Stimulated activated CD4-positive, alpha-beta T cell treated with anti-CD3 and anti-CD28 coated beads, TNF-alpha, amount 100 ng/mL, for 24 hours (primary cell): ENCODE measurements at places on chromosomes 3 and 15.

GRCh38 chr3:183862610-183863009 lies 22.1 kb downstream of the PARL start:
- no peak for DNase-seq

DNA sequence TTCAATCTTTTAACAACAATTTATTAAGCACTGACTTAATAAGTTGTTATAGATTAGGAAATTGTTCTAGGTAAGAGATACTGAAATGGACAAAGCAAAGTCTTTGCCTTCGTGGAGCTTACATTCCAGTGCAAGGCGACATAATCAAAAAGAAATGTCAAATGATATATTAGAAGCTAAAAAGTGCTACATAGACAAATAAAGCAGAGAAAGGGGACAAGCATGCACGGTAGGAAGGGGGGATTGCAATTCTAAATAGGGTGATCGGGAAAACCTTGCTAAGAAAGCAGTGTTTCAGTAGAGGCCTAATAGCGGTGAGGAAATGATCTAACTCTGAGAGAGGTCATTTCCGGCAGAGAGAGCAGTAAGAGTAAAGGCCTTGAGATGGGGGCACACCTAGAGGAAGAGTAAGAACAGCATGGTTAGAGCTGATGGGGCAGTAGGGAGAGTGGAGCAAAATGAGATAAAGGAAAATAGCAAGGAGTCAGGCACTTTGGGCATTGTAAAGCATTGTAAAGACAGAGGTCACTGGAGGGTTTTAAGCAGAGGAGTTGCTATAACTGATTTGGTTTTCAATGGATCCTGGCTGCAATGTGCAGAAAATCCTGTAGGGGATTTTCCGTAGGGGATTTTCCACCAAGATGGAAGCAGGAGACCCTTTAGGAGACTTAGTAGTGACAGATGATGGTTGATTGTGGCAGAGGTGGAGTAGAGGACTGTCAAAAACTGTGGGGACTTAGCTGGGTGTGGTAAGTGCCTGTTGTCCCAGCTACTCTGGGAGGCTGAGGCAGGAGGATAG lies 71.7 kb upstream of the CFAP20DC start:
- DNase-seq: no peak

GRCh38 chr3:153372326-153372725 lies 210.3 kb downstream of the RAP2B start:
- DNase-seq: no peak

GRCh38 chr3:42366550-42366949 lies 43.9 kb downstream of the LYZL4 start:
- no peak for DNase-seq

GRCh38 chr3:12440927-12441714 lies 43.2 kb upstream of the TSEN2 start:
- DNase-seq: no peak

- no peak for DNase-seq
These were observed 311.5 kb downstream of the TLE3 start for GRCh38 chr15:69786136-69786701.

DNA sequence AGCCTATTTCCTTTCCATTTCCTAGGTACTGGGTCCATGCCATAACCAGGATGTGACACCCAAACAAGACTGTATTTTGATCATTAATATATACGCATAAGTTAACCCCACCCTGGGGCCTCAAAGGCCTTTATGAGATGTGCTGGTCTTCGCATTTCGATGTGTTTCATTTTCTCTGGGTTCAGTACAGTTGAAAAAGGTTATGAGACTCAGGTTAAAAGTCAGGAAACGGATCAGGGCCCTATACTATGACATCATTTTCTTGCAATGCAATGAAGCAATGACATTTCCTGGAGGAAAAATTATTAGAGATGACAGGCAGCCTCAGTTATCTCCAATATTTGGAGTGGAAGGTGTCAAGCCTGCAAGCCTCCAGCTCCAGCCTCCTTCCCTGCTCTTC lies 31.7 kb downstream of the TMEM212 start:
- no peak for DNase-seq

DNA sequence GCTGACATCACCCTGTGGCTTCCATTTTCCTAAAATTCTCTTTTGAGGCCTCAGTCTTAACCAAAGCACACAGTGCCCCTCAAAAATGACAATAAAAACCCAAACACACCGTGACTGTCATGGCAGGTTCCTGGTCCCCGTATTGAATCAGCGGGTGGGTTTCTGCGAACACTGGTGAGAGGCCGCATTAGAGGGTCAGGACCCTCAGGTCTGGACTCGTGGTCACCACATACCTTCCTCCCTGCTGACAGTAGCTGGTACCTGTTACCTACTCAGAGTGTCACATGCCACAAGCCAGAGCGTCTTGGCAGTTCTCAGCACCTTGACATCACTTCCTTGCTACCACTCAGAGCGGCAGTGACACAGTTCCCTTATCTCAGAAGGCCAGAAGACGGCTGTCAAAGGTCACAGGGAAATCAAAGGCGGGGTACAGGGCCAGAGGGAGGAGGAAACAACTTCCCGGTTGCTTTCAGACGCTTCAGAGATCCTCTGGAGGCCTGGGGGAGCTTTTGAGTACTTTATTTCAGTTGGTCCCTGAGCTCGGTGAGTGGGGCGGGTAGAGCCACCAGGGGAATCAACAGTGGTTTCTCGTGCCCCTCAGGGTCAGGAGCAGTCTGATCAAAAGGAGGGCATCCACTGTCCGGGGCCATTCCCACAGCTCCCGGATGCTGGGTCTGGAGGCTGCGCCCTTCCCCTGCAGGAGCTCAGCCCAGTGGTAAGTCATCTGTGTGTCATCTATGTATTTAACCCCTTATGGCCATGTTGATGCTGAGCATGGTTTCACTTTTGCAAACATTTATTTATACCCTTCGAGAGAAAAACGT lies at the start of the genes CCR5AS and CCRL2:
Gene CCR5AS, minus strand, starts transcription at position 279 of the 824 bp plus-strand sequence.
Gene CCRL2, plus strand, starts transcription at position 472 of the 824 bp plus-strand sequence. CDS start 821 bp downstream, outside the sequence.
- DNase-seq: no peak

DNA sequence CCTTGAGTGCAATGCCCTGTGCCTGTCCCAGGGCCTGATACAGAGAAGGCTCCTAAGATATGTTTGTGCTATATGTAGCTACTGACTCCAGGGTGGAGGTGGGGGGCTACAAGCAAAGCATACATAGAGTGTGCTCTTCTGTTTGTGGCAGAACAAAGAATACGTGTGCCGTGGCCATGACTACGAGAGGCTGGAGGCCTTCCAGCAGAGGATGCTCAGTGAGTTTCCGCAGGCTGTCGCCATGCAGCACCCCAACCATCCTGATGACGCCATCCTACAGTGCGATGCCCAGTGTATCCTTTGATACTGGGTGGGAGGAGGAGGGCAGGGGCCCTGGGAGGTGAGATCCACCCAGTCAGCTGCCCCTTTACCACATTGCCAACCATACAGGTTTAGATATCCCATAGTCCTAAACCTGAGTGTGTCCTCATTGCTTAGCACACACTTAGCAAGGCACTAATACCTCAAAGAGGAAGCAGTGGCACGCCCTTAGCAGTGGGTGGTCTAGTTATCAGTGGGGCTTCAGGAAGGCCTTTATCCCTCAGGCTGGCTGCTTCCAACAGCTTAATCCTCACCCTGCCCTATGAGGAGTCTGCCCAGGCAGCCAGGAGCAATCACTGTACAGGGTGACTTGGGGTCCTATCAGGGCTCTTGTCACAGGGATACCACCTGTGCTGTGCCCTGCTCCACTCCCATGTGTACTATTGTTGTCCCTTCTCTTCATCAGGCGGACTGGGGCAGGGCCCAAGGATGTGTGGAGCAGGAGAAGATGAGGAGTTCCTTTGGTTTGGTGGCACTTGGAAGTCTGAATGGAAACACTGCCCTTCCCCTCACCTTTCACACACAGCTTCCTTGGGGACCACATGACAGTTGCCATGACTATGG lies 30.1 kb upstream of the MANF start:
- DNase-seq: no peak

DNA sequence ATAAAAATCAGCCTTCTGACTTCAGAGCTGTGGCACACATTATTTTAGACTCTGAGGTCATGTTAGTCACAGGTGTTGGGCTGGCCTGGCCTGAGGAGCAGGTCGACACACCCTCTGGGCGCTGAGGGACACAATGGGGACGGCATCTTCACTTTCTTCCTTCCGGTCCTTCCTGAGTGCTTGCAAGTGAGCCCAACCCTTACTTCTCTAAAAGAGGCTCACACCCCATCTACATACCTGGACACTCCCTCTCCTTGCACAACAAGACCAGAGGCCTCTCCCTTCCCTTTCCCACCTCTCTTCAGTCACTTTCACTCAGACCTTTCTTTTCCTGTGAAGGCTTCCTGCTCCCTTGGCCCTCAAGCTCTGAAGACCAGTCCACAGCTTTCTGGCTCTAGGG lies 85.4 kb downstream of the XXYLT1 start:
- no peak for DNase-seq

DNA sequence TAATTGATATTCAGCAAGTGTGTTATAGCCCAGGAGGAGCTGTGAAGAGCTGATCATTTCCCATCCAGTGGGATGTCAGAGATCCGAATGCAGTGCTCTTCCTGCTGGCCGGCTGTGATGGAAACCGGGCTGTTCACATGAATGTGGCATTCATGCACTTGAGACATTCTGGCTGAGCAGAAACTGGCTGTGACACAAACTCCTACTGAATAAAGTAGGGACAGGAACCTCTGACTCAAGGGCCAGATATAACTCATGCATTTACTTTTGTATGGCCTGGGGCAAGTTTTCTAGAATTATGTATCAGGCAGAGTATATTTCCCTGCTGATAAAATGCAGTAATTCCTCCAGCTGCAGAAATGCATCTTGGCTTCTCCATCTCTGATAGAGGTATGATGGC lies 83.4 kb upstream of the FAM3D start:
- no peak for DNase-seq

DNA sequence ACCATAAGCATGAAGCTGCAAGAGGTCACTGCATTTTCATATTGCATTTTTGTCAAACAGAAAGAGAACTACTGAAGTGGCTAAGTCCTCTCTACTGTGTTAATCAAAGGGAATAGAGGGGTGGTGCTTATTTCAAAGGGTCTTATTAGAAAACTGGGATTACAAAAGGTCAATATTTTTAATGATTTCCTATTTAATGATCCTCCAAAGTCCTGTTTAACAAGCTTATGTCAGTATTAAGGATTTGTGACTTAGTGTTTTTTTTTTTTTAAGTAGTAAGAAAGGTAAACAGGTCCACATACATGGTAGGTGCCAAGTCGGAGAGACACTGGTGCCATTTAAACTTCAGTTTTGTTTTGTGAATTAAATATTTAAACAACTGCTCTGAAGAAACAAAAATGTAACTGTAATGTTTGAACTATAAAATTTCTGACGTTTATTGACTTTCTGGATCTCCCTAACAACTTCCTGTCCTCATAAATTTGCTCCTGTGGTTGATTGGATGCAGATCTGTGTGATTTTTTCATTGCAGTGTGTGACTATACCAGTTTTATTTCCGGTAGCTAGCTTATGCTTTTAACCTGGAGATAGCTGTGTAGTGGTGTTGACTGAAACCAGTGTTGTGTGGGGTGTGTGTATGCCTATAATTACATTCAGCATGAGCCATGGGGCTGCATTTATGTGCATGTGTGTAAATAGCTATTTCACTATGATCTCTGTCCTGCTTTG lies 8.6 kb upstream of the CACNA1D start:
- DNase-seq: no peak

DNA sequence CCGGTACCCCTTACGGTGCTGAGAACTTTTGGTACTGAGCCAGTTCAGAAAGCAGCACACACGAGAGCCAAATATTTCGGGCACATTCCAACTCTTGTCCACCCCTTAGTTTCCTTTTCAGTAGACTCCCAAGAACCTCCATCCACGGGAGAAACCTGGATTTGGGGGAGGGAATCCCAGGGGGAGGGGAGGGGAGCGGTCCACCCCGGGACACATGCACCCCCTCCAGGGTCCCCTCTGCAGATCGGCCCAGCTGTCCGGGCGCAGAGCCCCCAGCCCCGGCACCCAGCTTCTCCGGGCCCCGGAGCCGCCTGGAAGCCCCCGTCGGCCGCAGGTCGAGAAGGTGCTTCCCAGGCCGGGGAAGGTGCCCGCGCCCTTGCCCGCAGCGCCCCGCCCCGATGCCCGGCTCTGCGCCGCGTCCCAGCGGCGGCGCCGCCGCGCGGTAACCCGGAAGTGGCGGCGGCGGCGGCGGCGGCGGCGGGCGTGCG lies 455 bp upstream of the ABHD17C start:
- no peak for DNase-seq

GRCh38 chr15:90188914-90189748 lies 12.0 kb upstream of the SEMA4B start:
- no peak for DNase-seq

DNA sequence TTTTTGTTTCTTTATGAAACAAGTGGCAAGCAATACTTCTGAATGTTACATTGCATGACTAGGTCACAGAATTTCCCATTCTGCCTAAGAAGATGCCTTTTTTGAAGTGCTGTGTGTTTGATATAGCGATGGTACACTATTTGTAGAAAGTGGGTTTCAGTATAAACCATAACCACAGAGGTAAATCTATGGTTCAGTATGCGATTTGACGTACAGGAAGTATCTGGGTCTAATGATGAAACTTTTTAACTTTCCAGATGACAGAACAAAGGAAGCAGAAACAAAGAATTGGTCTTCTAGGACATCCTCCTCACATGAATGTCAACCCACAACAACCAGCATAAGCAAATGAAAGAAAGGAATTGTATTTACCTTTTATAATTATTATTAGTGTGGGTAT lies 133.4 kb upstream of the BHLHE40 start:
- no peak for DNase-seq

DNA sequence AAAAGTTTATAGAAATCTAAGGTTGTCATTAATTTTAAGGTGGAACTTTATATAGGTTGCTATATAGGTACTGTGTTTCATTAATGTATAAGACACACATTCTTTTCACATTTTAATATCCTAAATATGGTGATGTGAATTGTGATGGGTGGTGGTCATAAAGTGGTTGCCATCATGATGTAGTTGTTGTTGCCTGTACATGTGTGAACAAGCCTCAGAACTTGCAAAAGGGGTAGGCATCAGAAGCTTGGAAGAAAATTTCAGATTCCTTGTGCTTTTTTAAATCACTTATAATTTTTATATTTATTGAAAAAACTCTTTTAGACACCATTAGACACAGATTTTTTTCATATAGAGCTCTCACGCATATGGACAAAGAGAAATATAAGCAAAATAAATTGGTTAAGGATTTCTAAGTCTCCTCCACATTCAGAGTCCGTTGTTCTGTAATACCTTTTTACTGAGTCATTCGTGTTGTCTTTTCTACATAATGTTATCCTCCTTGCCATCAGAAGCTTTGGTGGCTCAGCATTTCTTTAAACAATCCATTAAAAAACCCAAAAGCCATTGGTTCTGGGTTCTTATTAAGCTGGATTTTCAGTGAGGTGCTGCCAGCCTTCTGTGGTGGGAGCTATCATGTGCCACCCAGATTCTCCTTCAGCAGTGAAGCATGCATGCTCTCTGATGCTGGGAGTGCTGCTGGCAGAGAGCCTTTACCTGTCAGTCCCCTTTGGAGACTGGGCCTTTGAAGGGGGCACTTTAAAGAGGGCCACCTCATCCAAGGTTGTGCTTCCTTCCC lies 140.4 kb upstream of the GALNT15 start:
- DNase-seq: no peak
